ENCODE measurements at places on chromosomes 16 and 17.

GRCh38 chr17:82367724-82368524 is 3.6 kb upstream of the UTS2R start:
- no peak for DNase-seq

DNA sequence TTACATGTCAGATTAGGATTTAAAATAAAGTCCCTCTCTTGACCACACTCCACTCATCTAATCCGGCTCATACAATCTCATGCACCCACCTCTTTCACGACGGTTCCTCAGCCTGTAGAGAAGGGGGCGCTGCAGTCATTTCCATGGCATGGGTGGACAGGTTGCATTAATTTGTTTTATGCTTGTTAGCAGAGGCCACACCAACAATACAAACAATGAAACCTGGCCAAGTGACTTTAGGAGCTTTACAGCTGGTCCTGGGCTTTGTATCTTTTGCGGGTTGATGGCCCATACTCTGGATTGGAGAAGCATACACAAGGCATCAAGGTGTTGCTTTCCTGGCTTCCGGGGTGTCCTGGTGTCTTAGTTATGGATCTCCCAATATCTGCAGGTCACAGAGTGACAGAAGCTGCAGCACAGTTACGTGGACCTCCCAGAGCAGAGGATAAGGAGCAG is 9.7 kb upstream of the SNF8 start:
- DNase-seq, result no peak

DNA sequence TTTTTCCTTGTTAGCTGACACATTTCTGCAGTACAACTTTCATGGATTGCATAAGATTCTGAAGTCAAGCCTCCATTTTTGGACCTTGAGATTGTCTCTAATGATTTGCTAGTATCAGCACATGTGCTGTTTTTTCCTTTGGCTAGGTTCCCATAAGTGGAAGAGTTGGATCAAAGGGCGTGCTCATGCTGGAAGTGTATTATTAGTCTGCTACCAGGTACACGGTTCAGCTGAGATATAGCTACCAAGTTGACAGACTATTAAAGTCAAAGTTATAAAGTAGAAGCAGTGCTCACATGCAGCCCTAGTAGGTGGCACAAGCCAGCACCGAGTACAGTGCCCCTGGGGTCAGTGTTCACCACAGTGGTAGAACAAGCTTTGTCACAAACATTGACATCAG is 3.2 kb downstream of the FAHD1 start:
- no peak for DNase-seq

- DNase-seq, result no peak
Observed at GRCh38 chr16:22252317-22252716, 44.9 kb upstream of the POLR3E start.

DNA sequence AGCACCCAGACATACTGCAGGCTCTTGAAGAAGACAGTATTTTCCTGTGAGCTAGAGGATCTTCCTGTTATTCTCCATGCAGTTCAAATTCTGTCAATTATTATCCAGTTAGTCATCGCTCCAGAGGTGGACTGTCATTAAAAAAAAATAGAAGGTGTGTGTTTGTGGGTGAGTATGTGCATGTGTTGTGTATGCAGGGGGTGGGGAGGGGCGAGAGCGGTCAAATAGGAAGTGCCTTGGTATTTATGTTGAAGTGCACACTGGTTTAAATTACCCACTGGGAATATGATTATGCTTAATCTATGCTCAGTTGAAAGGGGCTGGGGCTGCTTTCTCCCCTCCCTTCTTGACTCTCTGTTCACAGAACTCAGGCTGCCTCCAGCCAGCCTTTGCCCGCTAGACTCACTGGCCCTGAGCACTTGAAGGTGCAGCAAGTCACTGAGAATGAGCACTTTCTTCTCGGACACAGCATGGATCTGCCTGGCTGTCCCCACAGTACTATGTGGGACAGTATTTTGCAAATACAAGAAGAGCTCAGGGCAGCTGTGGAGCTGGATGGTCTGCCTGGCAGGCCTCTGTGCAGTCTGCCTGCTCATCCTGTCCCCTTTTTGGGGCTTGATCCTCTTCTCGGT is at the start of gene HSD17B2:
HSD17B2 (plus strand) TSS at position 273 of the 632 bp plus-strand sequence; CDS start at position 445, 172 bp downstream.
- no peak for DNase-seq

DNA sequence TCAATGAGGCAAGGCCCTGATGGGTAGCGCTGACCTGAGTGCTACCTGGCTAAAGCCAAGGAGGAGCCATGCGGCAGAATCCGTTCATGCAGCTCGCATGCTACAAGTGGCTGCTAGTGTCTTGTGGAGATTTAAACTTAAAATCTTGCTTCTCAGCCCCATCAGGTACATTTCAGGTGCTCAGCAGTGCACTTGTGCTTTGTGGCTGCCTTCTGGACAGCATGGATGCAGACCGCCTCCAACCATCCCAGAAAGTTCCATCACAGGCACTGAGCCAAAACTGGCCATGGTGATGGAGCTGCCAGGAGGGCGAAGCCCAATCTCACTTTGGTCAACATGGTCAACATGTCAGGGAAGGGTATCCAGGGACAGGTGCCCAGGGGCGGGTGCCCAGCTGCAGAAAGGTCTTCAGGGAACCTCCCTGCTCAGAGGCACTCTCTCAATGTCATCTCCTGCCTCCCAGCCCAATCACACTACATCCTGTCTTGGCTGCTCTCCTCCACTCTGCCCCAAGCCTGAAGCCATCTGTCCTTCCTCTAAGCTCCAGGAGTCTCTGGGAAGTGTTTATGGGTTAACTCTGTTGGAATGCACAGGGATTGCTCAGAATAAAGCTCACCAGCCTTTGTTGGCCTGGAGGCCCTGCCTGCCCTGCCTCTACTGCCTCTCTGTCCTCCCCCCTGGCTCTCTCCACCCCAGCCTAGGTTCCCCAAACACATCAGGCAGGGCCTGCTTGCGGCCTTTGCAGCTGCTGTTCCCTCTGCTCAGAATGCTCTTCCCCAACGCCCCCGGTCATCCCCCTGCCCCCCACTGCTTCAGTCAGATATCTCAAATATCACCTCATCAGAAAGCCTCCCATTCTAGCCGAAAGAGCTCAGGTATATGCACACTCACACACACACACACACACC is 18.3 kb upstream of the TNFRSF13B start:
- DNase-seq, result no peak

DNA sequence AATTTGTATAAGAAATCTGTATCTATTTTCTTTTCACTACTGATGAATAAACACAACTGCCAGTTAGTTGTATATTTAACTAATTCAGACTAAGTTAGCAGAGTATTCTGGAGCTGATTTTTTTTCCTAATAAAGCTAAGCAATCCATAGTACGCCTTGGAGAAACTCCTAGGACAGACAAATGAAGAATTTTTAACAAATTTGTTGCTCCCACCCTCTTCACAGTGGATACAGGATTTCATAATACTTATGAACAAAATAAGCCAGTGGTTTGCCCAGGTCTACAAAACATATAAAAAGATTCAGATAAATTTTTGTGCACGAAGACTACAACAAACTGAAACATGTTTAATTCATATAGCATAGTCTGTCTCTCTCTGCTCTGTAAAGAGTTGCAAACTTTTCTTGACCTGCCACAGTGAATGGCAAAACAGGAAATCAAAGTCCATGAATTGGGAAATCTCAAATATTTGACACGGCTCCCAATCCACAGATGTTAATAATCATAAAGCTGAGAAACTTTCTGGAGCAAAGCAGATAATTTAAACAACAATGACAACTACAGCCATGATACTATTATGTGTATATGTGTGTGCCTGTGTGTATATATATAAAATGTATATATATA is 594 bp upstream of the ABCA6 start:
- no peak for DNase-seq

GRCh38 chr16:88382491-88383400 is at the start of gene ZNF469:
Gene ZNF469 (plus strand): TSS chr16:88382959. CDS start chr16:88427471, 44,512 bp downstream.
- no peak for DNase-seq

DNA sequence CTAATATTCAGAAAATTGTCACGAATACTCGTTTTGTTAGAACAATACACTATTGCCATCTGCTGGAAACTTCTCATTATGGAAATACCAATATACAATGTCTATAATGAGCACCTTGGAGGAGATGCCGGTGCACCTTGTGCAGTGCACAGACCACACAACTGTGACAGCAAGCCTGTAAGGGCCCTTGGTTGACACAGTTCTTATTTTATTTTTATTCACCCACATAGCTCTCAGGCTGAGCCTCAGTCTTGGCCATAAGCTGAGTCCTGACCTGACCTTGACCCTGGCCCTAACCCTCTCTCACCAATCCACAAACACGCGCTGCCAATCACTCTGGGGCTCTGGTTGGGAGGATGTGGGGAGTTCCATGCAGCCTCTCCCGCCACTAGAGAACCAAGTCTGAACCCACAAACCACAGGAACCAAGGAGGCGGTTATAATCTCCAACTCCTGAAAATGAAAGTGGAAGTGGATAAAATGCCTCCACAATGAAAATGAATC is 7.6 kb downstream of the AIPL1 start:
- no peak for DNase-seq
